A673 (cell line): ENCODE measurements at places on chromosomes 4 and X. TPM values are rescaled to one million over a fixed set of nuclear protein-coding genes. Genes with fewer than 3 reads are reported as not detected.

DNA sequence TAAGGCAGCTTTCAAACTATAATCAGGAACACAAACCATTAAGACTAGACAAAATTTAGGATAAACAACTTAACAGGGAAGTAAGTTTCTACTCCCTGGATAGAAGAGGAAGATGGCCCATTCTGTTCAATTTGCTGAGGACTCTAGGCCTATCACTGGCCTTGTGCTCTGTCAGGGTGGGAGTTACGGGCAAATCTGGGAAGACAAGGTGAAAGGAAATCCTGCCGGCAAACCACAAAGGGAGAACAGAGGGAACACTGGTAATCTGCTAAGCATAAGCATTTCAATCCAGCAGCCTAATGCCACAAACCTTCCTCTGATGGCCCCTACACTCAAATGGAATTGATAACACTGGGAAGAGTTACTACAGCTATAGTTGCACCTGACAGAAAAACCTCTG, 8.3 kb downstream of the GPR82 start:
- H3K27me3 ChIP-seq: no peaks in the 10 kb centered on the region
- no peak overlapping the region for H3K4me3 ChIP-seq
- DNase-seq: no peak
- no peak overlapping the region for H3K27ac ChIP-seq
- no peaks in the 10 kb centered on the region for H3K4me1 ChIP-seq
- no peaks in the 10 kb centered on the region for H3K36me3 ChIP-seq

- no peak for DNase-seq
- H3K27ac ChIP-seq: no peak overlapping the region
- H3K36me3 ChIP-seq: no peaks in the 10 kb centered on the region
- no peaks in the 10 kb centered on the region for H3K4me1 ChIP-seq
- H3K27me3 ChIP-seq: no peaks in the 10 kb centered on the region
These were observed 60.9 kb upstream of the IL13RA1 start for GRCh38 chrX:118666521-118666920.

DNA sequence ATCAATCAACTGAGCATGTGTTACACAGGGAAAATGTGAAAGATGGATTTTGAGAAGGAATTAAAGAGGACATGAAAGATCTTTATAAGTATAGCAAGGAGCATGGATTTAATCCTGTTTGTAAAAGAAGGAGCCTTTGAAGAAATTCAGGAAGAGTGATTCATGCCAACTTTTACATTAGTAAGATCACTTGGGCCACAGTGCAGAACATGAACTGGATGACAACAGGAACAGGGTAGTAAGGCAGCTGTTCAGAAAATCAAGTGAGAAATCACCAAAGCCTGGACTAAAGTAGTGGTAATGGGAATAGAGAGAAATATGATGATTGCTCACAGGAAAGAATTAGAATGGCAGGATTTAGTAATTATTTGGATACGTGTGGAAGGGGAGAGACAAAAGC, 265.7 kb upstream of the PCDH7 start:
- H3K4me3 ChIP-seq: no peak overlapping the region
- H3K27ac ChIP-seq: no peak overlapping the region
- no peak for DNase-seq
- no peaks in the 10 kb centered on the region for H3K27me3 ChIP-seq

- DNase-seq: peak; percentile 30
- peaks cover 41% of the 10 kb centered on the region for H3K4me1 ChIP-seq
- H3K36me3 ChIP-seq: no peaks in the 10 kb centered on the region
These were observed 7.0 kb downstream of the HTRA3 start for GRCh38 chr4:8276358-8277240.

GRCh38 chr4:85520765-85521749, 46.1 kb downstream of the ARHGAP24 start:
- no peak overlapping the region for H3K4me3 ChIP-seq
- H3K27me3 ChIP-seq: no peaks in the 10 kb centered on the region
- H3K36me3 ChIP-seq: no peaks in the 10 kb centered on the region
- H3K27ac ChIP-seq: no peak overlapping the region
- H3K4me1 ChIP-seq: no peaks in the 10 kb centered on the region

DNA sequence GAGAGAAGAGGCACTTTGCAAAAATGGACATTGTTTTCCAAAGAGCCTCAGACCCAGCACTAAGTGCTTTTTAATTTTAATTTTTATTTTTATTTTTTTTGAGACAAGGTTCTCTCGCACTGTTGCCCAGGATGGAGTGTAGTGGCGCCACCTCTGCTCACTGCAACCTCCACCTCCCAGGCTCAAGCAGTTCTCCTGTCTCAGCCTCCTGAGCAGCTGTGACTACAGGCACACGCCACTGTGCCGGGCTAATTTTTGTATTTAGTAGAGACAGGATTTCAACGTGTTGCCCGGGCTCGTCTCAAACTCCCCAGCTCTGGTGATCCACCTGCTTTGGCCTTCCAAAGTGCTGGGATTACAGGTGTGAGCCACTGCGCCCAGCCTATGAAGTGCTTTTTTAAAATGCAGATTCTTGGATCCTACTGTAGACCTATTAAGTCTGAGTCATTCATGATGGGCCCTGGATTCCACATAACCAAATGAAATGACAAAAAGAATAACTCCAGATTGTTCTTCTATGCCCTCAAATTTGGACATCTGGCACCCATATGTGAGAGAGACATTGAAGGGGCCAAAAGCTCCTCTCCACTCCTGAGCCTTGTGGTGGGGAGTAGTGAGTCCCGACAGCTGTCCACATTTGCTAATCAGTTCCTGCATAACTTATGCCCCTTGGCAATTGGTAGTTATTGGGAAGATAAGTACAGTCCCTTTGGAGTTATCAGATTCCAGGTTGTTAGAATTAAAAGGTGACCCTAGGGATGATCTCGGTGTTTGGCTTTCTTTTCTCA, 3.6 kb downstream of the NOCT start:
- H3K27me3 ChIP-seq: no peaks in the 10 kb centered on the region
- no peak overlapping the region for H3K4me3 ChIP-seq
- H3K4me1 ChIP-seq: peaks cover 41% of the 10 kb centered on the region
- H3K27ac ChIP-seq: peak overlapping the region; percentile 4
- H3K36me3 ChIP-seq: no peaks in the 10 kb centered on the region

DNA sequence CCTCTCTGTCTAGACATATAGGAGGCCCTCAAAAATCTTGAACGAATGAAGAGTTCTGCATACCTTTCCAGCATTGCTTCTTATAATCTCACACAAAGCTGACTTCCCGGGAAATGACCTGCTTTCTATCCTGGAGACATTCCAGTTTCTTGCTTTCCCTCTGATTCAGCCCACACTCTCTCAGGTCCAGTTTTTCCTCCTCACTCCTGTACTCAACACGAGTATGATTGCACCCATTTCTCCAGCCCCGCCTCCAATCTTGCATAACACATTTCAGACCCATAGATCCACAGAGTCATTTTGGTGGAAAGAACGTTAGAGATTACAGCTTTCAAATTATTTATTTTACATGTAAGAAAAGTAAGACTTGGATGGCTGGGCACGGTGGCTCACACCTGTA, 127.5 kb upstream of the TLR3 start:
- H3K36me3 ChIP-seq: no peaks in the 10 kb centered on the region
- H3K4me1 ChIP-seq: no peaks in the 10 kb centered on the region
- no peaks in the 10 kb centered on the region for H3K27me3 ChIP-seq
- H3K27ac ChIP-seq: no peak overlapping the region
- H3K4me3 ChIP-seq: no peak overlapping the region

GRCh38 chrX:113929004-113929403, 654.9 kb upstream of the HTR2C start:
- H3K27ac ChIP-seq: no peak overlapping the region
- H3K36me3 ChIP-seq: no peaks in the 10 kb centered on the region
- peak; percentile 48 for DNase-seq
- no peaks in the 10 kb centered on the region for H3K4me1 ChIP-seq
- H3K4me3 ChIP-seq: no peak overlapping the region
- no peaks in the 10 kb centered on the region for H3K27me3 ChIP-seq

- no peak overlapping the region for H3K4me3 ChIP-seq
- no peaks in the 10 kb centered on the region for H3K36me3 ChIP-seq
- no peak overlapping the region for H3K27ac ChIP-seq
These were observed 35.8 kb upstream of the NOCT start for GRCh38 chr4:138979742-138980141.

GRCh38 chrX:119760026-119760877, 1.9 kb downstream of the SOWAHD start:
- no peaks in the 10 kb centered on the region for H3K36me3 ChIP-seq
- no peaks in the 10 kb centered on the region for H3K4me1 ChIP-seq
- H3K27me3 ChIP-seq: no peaks in the 10 kb centered on the region
- no peak overlapping the region for H3K27ac ChIP-seq
- DNase-seq: no peak

GRCh38 chrX:12974305-12974795, 560 bp upstream of the TMSB4X start:
- H3K36me3 ChIP-seq: peaks cover 6% of the 10 kb centered on the region
- DNase-seq: peak; percentile 28
- peak overlapping the region; percentile 60 for H3K27ac ChIP-seq
- peak overlapping the region; percentile 62 for H3K4me3 ChIP-seq

Gene NR0B1
- total RNA-seq: 54.5 and 69.6 TPM in 2 replicates

Gene TCEAL2
- total RNA-seq: 0.28 TPM in 1 of 2 replicates, not detected in the other

Gene MAGEA2
- not detected in 2 replicates for total RNA-seq
